ENCODE measurements at places on chromosomes 6 and 20.

DNA sequence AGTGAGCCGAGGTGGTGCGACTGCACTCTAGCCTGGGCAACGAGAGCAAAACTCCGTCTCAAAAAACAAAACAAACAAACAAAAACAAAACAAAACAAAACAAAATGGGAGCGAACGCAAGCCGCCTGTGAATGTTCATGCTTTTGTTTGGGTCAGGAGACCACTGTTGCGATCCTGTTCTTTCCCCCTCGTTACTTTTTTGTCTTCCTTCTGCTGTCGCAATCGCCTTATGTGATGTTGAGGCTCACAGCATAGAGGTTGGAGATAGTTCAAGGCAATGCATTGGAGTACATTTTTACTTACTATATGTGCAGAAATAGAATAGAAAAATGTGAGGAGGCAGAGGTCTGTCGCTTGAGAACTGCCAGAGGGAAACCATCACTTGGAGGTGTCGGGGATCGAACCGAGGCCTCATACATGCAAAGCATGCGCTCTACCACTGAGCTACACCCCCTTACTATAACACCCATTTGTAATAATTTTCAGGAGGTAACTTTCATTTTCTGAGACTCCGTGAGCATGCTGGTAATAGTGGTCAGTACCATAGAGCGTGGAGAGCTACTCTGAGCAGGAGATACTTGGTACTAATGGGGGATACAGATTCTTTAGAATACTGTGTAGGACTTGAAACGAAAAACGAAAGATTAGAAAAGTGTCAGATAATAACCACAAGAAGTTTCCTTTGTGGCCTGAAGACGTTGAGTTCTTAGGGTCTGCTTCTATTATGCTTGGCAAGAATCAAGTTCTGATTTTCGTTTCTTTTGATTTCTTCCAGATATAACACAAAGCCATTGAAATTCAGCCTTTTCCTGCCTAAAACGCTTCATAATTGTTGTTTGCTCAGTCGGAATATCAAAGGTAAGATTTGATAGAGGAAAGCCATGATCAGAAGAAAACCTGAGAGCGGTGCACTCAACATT is 121.1 kb downstream of the TRIM27 start:
- peak; percentile 53 for DNase-seq

GRCh38 chr20:35601990-35602389 is 13.6 kb upstream of the SPAG4 start:
- DNase-seq, result no peak

DNA sequence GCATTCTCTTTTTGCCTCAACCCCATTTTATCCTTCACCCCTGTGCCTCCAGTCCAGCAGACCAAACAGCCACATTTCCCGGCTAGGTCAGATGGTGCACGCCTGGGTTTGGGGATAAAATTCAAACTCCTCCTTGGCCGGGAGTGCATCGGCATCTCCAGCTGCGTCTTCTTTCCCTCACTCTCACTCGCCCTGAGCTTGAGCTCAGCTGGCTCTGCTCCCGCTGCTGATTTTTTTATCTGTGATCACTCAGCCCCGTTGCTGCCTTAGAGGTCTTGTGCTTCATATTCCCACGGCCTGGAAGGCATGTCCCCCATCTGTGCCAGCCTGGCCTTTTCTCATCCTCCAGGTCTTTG is 6.8 kb upstream of the EZR start:
- DNase-seq, result no peak

GRCh38 chr6:170025935-170026750 is 264.7 kb downstream of the DLL1 start:
- no peak for DNase-seq

DNA sequence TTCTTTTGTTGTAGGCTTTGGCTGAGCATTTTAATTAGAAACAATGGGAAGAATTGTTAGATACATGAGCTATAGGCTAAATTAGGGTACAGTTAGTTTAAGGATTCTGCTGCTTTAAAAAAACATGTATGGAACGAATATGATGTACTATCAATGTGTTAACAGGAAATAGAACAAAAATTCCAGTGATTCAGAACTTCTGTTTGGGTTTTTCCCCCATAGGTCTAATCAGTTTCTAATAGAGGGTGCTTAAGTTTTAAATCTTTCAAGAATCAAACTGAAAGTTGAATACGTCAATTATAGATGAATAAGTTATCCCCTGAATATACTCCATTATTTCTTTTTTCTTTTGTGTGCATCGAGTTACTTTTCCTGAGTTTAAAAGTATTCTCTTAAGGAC is 1.9 kb downstream of the TAB2 start:
- no peak for DNase-seq

Data from GM13976 (cell line).